Nucleus accumbens (tissue), 56 donors: ENCODE measurements at places on chromosomes 12 and 14.

GRCh38 chr12:88037770-88038169 lies 8.6 kb upstream of the C12orf50 start:
- DNase-seq, result no peak

- no peak for DNase-seq
Measured at GRCh38 chr14:22338917-22339715, 249.9 kb downstream of the DAD1 start.

- DNase-seq, result no peak
Measured at GRCh38 chr14:103483600-103483999, 39.0 kb downstream of the CKB start.

DNA sequence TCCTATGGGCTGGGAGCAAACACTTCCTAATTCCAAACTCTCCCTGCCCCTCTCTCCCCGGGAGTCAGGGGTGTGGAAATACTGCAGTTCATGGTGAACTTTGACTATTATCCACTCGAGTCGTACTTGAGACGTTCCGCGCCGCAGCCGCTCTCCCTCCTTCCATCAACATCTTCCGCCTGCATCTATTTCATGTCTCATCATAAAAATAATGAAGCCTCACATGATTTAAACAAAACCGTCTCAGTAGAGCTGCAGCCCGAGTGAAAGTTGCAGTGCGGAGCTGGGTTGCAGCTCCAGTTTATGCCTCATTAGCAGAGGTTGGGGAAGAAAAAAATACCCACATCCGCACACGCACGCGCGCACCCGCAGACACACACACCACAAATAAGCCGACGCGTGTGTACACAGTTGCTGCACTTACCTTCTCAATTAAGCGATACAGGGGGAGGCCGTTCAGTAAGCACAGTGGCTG lies 283 bp downstream of the LMO3 start:
- peak; percentile 21 for DNase-seq

GRCh38 chr12:3564861-3565260 lies 73.9 kb downstream of the PRMT8 start:
- DNase-seq, result no peak

- DNase-seq, result no peak
Measured at GRCh38 chr12:47946413-47947323, 16.7 kb upstream of the TMEM106C start.

DNA sequence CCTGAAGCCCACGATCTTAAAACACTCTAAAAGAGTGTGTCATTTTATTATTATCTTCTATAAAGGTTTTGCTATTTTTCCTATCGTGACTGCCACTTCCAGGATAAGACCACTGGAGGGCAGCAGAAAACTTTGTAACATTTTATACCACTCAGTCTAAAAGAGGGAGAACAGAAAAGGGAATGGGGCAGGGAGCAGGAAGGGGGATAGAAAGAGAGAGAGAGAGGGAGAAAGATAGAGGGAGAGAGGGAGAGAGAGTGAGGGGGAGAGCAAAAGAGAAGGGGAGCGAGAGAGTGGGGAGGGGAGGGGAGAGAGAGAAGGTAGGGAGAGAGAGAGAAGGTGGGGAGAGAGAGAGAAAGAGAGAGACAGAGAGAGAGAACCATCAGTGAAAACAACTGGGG lies 2.0 kb upstream of the ART4 start:
- no peak for DNase-seq

GRCh38 chr14:60796434-60796833 lies 61.9 kb downstream of the MNAT1 start:
- DNase-seq, result no peak

DNA sequence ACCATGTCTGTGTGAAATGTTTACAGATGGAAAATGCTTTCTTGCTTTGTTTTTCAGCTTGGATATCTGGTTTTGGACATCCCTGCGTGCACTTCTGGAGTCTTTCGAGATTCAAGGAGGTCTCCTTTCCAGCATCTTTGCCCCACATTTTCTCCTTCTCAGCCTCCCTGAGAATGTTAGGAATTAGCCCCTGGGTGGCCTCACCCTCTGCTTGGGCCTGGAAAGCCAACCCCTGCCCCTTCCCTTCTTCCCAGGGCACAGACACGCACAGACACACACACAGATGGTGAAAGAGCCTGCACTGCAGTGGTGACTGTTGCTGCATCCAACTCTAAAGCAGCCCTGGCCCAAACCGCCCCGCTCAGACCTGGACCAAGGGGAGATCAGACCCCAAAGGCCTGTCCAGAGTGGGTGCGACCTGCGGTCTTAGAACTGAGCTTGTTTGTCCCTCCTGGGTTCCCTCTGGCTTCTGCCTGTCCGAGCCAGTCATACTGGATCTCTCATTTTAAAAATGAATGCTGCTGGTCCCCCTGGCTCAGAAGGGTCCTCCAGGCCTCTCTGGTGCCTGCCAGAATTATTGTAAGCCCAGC lies 8.7 kb upstream of the NCOR2 start:
- DNase-seq, result no peak

GRCh38 chr12:10672231-10672868 lies 1.5 kb downstream of the STYK1 start:
- no peak for DNase-seq

DNA sequence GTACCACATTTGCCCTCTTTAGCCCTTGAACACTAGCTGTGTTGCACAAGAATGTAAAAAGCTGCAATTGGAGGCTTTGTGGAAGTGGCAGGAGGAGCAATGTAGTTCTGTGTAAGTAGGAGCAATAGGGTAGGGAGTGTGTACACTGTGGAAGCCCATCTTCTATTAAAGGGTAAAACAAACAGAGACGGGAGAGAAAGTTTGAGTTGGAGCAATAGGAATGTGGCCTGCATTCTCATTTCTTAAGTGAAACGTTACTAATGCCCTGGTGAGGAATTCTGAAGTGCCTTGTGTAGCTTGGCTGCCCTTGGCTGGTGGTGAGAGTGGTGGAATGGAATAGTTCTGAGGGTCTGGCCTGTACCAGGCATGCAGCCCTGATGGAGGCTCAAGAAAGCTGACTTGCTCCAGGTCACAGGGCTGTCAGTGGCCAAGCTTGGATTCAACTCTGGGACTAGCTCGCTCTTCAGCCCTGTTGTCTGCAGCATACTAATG lies 38.8 kb upstream of the ATP23 start:
- no peak for DNase-seq

DNA sequence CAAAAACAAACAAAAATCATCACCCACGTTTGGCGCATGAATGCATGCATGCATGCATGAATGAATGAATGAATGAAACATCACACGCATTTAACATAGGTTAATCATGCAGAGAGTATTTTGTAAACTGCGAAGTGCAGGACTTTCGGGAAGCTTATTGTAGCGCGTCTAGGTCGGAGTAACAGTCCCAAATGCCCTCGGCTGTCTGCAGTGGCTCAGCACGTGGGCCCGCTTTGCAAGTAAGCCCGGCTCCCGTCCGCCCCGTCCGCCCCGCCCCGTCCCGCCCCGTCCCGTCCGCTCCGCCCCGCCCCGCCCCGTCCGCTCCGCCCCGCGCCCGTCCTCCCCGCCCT lies 263 bp upstream of the IFT81 start:
- no peak for DNase-seq

DNA sequence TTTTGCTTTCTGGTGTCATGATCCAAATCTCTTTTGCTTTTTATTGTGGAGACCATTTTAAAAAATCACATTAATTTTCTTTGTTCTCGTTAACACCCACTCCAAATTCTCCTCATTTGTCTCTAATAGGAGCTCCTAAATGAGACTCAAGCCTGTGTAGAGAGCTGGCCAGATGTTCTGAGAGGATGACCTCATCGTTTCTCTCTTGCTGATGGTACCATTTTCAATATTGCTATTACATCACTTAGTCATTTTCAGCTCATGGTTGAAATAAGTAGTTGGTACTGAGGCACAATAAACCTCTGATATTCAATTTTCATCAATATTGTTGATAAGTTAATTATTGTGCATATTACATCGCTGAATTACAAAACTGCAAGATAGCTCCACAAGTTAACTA lies 31.5 kb downstream of the SPTB start:
- no peak for DNase-seq

- DNase-seq, result no peak
Measured at GRCh38 chr12:84408936-84409335, 503.7 kb downstream of the SLC6A15 start.

DNA sequence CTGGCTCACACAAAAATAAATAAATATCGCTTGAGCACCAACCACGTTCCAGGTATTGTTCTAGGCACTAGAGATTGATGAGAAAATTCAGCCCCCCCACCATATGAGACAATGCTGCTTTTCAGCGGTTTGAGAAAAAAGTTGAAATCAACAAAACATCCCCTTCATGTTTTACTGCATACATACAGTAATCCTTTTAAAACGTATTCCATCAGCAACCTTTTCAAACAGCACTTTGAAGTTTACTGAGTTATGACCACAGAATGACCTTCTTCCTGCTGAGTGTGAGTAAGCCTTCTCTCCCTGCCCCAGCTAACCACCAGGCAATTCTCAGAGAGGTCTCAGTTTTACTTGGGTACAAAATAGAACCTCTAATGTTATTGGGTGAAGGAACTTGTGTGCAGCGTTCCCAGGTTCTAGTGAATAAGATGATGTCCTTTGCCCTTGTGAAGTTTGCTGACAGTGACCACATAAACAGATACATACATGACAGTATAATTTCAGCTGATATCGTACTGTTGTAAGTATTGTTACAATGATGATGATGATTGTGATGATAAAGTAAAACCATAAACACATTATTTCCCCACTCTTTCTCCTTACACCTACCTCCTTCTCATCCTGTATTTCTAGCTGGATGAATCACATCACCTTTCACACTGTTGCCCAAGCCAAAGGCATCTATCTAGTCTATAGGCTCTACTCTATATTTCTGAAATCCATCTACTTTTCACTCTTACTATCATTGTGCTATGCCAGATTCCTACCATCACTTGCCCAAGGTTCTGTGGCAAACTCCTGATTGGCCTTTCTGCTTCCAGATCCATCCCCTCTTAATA lies 124.4 kb upstream of the KRR1 start:
- no peak for DNase-seq
